A673 (cell line): ENCODE measurements at places on chromosomes 12 and 14.

DNA sequence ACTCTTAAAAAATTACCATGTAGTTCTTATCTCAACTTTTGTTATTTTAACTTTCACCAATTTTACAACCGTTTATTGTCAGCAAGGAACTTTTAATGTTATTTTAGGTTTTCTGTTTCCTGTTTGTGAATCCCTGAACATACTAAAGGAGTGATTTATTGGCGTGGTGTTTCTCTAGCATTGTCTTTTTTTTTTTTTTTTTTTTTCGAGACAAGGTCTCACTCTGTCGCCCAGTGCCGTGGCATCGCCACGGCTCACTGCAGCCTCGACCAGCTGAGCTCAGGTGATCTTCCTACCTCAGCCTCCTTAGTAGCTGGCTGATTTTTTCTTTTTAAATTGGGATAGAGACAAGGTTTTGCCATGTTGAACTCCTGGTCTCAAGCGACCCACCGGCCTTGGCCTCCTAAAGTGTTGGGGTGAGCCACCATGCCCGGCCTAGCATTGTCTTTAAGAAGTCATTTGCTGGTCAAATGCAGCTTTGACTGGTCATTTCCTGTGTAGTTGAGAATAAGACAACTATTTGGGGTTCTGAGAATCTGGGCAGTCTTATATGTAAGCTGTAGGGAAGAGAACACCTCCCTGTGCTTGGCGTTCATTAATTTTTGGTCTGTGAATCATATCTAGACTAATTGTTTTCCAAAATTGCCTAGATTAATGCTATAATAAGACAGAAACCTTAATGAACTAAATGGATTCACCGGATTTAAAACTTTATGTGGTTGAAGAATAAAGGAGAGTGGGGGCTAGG lies 2.1 kb downstream of the WASHC4 start:
- no peak for DNase-seq

GRCh38 chr14:79705126-79705894 lies 506.0 kb downstream of the DIO2 start:
- DNase-seq = no peak

- peak; percentile 50 for DNase-seq
Observed at GRCh38 chr14:74425525-74426201, 347 bp downstream of the SYNDIG1L start.

DNA sequence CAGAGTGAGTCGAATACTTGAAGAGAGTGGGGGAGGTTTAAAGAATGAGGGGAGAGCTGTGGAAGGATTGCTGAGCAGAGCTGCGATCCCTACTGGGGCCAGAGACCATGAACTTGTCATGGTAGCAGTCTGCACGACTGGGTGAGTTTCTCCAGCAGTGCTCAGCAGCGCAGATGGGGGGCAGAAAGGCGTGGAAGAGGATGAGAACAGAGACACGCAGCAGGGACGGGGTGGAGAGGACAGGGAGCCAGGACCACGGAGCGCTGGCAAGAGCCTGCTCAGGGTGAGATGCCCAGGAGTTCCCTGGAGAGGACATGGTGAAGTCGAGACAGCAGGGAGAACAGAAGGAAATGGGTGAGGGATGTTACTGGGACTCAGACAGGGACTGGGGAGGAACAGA lies 2.1 kb upstream of the AQP6 start:
- DNase-seq = no peak

DNA sequence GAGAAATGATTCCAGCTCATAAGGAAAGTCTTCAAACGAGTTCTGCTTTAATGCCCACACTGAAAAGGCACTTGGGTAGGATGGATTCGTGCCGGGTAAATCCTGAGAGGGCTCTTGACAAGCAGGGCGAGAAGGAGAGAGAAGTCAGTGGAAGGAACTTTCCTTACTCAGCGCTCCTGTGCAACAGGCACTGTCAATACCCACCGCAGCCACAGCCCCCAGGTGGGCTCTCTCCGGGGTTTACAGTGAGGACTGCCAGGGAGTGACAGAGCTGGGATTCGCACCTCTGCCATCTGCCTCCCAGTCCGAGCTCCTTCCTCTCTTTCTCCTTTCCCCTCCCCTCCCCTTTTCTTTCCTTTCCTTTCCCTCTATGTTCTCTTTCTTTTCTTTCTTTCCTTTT lies 118.7 kb downstream of the BEGAIN start:
- DNase-seq = no peak
